ENCODE measurements at places on chromosomes 6 and 20.

- no peak for DNase-seq
Observed at GRCh38 chr20:43746344-43747137, 19.7 kb upstream of the GTSF1L start.

DNA sequence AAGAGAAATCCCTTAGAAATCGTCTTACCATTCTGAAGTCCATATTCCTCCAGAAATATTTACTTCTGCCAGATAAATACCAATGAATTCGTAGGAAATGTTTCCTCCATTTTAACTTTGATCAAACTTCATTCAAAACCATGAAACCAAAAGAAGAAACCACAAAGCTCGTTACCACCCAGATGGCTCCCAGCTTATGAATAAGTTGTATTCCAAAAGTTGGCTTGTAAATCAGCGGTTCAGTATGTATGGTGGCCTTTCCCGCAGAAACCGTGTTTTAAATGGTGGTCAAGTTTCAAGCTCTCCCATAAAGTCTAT lies 73.6 kb upstream of the RIPOR2 start:
- no peak for DNase-seq

GRCh38 chr6:110517034-110517433 lies 40.6 kb upstream of the SLC22A16 start:
- no peak for DNase-seq

- DNase-seq: peak; percentile 37
Observed at GRCh38 chr6:124870611-124871459, 91.4 kb upstream of the RNF217 start.

DNA sequence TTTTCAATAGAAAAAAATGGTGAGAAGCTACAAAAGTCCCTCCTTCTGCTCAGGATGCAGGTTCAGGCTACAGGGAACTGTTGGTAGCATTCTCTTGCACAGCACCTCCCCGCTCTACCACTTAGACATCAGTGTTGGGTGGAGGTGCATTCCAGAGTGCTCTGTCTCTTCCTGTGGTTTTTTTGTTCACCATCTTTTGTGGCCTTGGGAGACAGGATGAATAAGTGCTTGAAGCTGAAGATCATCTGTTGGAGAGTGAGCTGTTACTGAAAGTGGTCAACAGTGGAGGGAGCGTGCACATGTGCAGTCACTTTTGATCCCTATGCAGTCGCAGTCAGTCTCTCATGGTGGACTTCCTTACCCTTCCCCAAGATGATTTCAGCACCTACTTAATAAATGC lies 16.6 kb upstream of the BTBD3 start:
- DNase-seq: no peak

DNA sequence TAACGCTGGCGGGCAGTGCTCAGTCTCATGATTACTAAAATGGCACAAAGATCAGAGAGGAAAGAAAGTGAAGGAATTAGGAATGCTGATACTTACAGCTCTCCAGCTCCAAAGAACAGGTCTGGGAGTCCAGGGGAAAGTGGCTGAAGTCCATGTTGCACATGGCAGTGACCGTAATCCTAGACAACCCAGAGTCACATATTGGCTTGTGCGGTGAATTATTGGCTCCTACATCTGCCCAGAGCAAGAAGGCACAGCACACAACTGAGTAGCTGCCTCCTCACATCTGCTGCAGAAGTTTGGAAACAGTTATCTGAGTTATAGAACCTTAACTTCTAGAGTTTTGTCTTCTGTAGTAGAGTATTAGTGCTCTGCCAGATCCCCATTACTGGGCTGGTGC lies 47.2 kb downstream of the GABRR2 start:
- no peak for DNase-seq

DNA sequence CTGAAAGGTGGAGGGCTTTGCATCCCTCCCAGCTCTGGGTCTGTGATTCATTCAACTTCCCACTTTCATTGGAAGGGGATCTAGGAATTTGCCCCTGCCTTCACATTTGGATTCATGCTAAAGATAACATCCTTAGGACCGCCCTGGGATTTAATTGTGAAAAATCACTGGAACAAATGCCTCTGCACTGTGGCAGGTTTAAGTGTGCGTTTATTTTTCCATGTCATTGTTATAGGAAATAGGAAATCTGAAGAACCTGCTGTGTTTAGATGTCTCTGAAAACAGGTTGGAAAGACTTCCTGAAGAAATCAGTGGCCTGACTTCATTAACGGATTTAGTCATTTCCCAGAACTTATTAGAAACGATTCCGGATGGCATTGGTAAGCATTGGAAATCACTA lies 104.7 kb downstream of the LRRC1 start:
- no peak for DNase-seq

- no peak for DNase-seq
Observed at GRCh38 chr20:37294262-37294981, 5.0 kb downstream of the MANBAL start.

DNA sequence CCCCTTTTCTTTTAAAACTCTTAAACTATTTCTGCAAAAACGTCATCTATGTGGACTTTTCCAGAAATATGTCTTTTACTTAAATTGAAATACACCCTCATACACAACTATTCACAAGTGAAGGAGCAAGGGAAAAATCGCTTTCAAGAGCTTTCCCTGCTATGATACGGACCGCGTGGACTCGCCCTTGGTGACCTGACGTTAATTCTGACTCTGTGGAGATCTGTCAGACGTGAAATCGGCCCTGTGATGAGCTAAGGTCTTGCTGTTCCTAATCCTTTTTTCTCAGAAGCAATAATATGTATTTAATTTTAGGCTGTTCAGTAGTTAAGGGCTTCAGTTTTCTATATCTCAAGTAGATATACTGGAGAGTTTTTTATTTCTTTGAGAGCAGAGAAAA lies 113.6 kb downstream of the RPP40 start:
- DNase-seq: no peak

GRCh38 chr20:46647469-46647868 lies 3.8 kb downstream of the SLC13A3 start:
- DNase-seq: peak; percentile 60

GRCh38 chr20:5349448-5349847 lies 32.7 kb upstream of the PROKR2 start:
- DNase-seq: no peak

DNA sequence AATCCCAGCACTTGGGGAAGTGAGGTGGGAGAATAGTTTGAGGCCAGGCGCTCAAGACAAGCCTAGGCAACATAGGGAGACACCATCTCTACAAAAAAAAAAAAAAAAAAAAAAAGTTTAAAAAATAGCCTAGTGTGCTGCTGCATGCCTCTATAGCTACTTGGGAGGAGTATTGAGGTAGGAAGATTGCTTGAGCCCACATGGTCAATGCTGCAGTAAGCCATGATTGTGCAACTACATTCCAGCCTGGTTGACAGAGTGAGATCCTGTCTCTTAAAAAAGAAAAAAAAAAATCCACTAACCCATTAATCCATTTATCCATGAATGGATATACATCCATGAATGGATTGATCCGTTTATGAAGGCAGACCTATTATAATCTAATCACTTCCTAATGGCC lies 1064.6 kb upstream of the EYS start:
- no peak for DNase-seq

DNA sequence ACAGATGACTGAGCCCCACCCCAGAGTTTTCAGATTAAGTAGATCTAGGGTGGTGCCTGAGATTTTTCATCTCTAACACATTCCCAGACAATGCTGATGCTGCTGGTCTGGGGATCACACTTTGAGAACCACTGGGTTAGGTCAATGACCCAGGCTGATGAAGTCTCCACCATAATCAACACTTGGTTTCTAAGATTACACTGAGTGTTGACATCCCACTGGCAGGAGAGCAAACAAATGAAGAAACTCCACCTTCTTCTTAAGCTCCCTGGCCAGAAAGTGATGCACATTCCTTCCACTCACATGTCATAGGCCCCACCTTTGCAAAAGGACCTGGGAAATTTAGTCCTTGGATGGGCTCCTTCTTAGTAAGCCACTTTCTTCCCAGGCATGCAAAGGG lies 53.1 kb downstream of the MAFB start:
- no peak for DNase-seq

DNA sequence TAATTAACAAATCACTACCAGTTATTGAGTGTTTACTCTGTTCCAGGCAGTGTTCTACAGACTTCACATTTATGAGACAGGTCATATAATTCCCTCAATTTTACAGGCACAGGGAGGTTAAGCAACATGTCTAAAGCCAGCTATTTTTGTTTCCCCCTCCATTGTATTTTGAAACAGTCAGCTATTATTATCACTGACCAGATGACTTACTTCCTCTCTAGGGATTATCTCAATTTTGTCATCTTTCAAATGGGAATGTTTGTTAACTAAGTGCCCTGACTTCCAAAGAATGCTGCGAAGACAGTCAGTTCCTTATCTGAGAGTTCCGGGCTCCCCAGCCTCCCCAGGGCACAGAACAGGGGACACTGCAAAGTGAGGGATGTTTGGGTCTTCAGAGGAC lies 5.6 kb upstream of the CNPY3 start:
- DNase-seq: peak; percentile 46

DNA sequence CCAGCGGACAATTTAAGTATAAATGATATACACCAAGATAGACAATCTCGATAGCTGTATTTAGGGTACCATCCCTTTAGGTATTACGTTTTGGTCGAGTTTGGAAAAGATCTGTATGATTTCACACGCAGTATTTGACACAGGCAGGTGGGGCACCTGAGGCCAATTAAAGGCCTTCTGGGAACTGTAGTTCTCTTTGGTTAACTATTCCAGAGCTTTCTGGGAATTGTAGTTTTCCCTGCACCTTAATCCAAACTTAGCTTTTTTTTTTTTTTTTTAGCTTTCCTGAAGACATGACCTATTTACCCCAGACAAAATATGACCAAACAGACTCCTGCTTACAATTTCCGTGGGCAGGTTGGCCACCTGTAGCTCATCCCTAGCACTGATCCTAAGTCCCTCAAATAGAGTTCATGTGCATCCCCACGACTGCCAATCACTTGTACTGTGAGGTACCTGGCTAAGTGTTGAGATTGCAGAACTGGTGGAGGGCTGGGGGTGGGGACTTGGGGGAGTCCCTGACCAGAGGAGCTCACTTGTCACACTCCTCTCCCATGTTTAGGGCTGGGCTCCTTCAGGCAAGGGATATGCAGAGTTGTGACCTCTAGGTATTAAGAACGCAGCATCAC lies 999 bp upstream of the EHMT2 start:
- peak; percentile 48 for DNase-seq

GRCh38 chr6:55047451-55048044 lies 126.8 kb upstream of the HCRTR2 start:
- DNase-seq: no peak

- DNase-seq: peak; percentile 98
Observed at GRCh38 chr20:33443512-33444239, at the start of gene SNTA1. TSS of gene SNTA1 (minus strand) at chr20:33443763. CDS start at chr20:33443620, 143 bp downstream.

DNA sequence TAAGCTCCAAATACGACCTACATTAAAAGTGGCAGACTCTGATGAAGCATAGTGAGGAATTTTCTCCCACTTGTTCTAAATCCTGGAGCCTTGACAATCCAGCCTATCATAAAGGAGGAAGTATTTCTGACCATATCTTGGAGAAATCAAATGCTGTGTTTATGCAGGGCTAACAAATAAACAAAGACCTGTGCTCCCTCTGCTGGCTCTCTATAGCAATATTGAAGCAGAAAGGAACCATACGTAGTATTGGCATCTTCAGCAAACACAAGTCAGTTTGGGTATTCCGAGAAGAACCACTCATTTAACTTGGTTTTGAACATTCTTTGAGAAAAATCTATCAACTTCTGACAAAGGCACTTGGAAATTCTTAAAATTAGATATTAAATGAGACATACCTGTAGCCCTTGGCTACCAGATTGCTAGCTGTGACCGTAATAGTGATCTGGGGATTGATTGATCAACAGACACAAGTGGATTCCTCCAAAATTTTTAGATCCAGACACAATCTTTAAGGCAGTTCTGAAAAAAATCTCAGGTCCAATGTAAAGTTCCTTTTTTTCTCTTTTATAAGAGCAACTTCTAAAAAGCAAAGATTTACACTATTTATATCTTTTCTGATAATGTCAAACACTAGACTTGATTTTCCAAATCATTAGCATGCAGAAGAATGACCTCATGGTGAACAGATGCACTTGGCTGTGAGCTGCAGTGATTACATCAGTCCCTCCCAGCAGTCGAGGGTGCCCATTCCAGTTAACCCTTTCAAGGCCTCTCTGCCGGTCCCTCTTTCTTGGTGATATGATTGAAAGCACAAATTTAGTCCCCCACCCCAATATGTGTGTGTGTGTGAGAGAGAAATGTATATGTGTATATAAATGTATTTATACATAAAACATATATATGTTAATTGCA lies 40.2 kb downstream of the INSM1 start:
- DNase-seq: peak; percentile 40

Data from COLO829 (cell line).